ENCODE measurements at places on chromosomes 5 and 9. TPM values are rescaled to one million over a fixed set of nuclear protein-coding genes. Genes with fewer than 3 reads are reported as not detected.

DNA sequence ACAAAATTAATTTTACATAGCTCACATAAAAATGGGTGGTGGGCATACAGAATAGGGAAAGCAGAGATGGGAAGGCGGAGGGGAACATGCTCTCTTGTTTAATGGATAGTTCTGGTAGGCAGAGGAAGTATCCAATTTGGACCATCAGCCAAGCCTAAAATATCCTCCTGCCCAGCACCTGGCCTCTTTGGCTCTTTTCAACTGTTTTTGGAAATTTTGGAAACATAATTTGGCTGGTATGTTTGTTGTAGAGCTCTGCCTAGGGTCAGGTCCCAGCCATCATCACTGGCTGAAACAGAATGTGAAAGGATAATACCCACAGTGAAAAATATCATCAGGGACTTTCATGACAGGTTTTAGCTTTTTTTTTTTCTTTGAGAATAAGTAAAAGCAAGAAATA lies 467.3 kb upstream of the DMAC1 start:
- no peak for DNase-seq

DNA sequence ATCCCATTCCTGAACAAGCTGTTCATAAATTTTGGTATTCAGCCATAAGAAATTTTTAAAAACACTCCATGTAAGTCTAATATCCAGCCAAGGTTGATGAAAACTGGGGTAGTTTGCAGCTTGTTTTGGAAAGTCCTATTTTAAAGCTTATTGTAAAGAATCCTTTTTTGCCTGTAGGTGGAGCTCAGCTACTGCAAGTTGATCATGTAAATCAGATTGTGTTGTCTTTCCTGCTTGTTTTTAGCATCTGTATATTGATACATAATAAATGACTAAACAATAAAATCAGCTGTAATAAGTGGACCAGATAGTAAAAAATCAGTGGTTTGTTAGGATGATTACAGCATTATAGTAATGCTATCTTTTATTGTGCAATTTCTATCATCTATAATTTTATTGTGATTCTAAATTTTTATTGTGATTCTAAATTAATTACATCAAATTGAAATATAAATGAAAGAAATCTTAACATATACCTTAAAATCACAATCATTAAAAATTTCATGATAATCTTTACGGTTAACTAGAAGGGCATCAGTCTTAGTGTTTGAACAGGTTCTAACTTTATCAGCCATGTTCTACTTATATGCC lies 42.4 kb downstream of the CWC27 start:
- DNase-seq = no peak

- DNase-seq = no peak
Measured at GRCh38 chr9:133693703-133694529, 44.2 kb downstream of the SARDH start.

DNA sequence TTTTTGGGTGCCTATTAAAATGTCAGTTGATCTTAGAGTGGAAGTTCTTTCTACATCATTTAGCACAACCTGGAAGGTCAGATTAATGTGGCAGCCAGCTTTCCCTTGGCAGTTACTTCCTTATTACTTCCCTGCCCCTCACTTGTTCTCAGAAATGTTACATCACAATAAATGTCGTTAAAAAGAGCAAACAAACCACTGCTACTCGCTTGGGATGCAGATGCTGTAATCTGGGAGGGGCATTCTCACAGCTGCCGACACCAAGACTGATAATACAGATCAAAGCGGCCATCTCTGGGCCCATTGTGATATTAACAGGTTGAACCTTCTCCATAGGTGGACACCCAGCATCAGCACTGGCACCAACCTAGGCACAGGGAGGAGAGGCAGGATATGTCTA lies 29.3 kb downstream of the PLAC8L1 start:
- DNase-seq = no peak

GRCh38 chr5:137622850-137623249 lies 113.0 kb downstream of the KLHL3 start:
- peak; percentile 17 for DNase-seq

DNA sequence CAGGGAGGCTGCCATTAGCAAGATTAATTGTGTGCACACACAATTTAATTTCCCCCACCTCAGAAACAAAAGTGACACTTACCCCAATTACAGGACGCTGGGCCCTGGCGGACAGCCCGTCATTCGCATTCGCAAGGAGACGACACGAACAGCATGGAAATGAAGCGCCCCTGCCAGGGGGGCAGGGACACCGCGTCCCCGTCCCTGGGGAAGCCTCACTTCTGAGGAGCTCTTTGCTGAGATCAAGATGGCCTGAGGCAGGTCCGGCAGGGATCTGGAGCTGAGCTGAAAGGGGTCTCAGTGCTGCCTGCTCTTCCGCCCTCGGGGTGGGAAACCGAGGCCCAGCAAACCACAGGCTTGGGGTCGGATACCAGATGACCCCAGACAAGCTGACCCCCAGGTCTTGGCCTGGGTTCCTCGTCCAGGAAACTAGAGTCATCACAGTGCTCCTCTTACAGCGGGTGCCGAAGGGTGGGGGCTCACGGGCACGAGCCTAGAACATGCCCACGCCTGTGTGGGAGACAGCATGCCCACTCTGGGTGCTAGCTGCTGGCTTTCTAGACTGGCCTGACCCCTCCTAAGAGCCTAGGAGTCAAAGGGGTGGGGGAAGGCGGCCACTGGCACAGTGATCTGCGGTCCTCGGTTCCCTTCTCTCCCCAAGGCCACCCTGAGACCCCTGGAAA lies 103.2 kb downstream of the VAV2 start:
- no peak for DNase-seq

The TMC1 gene
- 0.09 TPM for total RNA-seq

DNA sequence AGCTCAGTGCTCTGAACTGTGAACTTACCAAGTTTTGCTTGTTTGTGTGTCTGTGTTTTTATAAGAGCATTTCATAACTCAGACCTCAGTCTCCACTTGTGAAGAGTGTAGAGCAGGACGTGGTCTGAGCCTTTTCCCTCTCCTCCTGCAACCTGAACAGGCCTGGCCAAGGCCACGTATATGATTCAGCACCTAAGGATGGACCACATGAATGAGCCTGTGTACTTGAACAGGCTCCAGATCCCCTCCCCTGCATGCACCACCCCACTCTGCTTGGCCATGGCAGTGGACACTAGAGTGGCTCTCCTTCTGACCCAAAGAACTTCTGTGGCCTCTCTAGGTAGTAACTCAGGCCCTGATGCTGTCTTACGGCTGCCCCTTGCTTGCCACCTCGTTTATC lies 125.9 kb upstream of the FSTL4 start:
- DNase-seq = no peak

GRCh38 chr5:14032918-14033317 lies 88.4 kb upstream of the DNAH5 start:
- DNase-seq = no peak

DNA sequence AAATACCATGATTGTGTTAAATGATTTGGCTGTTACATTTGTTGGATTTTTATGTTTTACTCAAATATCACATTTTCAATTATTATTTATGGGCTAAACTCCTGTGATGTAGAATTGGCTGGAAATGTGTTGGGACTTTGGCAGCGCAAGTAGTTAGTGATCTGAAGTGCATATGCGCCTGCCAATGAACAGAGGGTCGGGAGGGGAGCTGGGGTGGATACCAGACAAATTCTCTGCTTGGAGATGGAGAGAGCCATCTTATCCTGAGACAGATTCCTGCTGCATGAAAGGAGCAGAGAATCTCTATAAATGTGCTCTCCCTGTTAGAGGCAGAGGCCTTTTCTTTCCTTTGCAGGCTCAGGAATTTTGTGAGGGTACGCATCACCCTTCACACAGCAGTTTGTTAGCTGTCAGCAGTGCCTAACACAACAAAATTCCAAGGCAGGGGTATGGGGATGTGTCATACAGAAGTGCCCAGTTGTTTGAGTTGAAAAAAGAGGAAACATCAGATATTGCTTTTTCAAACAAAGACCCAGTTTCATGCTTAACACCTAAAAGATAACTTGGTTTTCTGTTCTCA lies 489.1 kb downstream of the CSNK1G3 start:
- no peak for DNase-seq

The GABRP gene
- total RNA-seq = 1.1 TPM

DNA sequence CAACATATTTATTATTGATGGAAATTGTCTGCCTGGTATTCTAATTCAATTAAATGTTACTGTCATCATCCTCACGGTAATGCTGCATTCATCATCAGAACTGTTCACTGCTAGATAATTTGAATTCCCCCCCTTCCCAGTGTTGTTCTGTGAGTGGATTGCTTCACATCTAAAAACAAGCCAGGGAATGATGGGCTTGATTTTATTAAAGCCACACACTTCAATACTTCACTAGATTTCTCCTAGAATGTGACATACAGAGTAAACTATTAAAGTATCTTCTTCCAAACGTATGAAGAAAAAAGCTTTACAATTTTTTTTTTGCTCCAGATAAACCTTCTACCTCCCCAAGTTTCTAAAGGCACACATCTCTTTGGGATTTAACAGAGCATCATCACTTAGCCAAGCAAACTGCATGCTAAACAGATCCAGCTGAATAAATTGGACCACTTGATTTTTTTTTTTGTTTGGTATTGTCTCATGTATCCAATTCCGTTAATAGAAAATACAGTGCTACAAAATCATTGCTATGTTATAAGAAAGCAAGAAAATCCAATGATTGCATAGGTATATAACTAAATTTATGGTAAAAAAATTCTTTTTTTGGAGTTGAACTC lies 692.4 kb downstream of the MTRR start:
- DNase-seq = no peak

GRCh38 chr5:133062276-133062675 lies 10.5 kb downstream of the HSPA4 start:
- DNase-seq = no peak

The GPR151 gene
- total RNA-seq = 5.1 TPM
